ENCODE measurements at places on chromosomes 6 and 20.

DNA sequence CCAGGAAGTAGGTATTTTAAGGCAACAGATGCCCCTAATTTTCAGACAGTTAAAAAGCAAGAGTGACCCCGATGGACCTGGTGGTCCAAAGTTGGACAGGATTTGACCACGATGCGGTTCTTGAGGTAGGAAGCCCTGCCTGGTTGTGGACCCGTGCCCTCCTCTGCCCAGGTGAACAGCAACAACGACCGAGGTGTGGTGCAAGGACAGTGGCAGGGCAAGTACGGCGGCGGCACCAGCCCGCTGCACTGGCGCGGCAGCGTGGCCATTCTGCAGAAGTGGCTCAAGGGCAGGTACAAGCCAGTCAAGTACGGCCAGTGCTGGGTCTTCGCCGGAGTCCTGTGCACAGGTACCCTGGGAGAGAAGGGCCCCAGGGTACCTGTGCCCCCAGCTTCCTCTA is 18.7 kb downstream of the TGM6 start:
- no peak for DNase-seq

DNA sequence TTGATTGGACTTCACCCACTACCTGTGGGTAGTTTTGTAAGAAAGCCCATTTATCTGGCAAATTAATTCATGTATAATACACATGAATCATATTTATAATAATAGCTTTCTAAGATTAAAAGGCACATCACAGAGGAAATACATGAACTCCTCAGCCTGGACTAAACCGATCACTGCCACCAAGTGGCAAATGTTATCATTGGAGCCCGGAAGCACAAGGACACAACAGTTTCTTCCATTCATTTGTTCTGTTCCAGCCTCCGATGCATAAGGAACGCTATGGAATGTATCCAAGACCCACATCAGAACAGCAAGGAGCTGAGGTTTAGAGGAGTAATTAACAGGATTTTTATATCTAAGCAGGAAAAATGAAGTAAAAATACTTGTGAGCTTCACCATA is 13.9 kb upstream of the IPCEF1 start:
- peak; percentile 20 for DNase-seq

DNA sequence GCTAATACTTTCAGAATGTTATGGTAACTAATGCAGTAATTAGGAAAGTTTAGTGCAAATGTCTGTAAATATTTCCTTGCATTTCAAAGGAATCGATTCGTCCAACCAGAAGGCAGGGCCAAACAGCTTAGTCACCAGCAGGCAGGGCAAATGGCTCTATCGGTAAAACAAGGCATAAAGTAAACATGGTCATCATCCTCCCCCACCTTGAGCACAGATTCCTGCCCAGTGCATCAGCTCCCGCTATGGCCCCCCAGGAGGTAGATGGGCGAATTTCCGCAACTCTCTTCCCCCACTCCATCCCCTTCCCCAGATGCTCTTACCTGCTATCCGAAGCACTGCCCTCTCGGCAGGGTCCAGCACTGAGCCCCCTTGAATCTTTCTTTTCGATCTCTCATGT is 103.8 kb upstream of the BEND6 start:
- DNase-seq = no peak

DNA sequence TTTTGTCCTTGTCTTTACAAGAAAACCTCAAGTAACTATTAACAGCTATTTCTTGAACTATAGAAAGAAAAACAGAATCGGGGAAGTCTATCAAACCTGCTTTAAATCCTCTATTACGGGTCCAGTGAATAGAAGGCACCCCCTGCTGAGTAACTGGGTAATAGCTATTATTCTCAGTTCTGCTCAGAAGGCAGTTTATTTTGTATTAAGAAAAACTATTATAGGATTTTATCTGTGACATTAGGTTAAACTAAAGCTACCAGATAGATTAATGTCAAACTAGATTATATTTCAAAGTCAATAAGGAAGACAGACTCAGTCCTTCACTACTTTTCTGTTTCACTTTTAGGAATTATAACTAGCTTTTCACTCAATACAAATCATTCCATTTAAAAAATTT is 93.7 kb downstream of the DST start:
- no peak for DNase-seq

DNA sequence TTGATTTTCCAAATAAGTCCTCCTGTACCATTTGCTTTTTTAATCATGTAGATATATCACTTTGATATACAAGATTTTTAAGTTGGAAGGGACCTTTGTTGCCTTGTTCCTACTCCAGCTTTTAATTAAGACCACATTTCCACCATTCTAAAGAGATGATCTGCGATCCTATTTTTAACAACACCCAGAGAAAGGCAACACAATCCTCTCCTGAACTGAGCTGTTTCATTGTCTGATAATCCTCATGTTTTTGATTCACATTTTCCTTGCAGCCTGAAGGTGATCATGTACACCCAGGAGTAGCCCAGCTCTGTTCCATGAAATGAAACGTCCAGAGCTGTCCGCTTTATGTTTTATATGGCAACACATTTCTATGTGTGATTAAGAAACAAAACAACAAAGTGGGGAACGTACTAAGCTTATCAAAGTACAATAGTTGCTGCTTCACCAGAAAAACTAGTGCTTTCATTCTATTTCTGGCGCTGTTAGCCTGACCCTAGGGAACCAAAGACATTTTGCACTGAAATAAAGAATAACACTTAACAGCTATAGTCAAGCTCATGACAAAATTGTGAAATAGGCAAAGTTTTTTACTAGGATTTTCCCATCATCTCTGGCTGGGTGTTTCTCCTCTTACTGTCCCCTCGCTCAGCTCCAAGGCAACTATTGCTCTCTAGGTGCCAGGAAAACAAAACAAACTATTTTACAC is 22.6 kb upstream of the TRAF3IP2 start:
- DNase-seq = no peak

DNA sequence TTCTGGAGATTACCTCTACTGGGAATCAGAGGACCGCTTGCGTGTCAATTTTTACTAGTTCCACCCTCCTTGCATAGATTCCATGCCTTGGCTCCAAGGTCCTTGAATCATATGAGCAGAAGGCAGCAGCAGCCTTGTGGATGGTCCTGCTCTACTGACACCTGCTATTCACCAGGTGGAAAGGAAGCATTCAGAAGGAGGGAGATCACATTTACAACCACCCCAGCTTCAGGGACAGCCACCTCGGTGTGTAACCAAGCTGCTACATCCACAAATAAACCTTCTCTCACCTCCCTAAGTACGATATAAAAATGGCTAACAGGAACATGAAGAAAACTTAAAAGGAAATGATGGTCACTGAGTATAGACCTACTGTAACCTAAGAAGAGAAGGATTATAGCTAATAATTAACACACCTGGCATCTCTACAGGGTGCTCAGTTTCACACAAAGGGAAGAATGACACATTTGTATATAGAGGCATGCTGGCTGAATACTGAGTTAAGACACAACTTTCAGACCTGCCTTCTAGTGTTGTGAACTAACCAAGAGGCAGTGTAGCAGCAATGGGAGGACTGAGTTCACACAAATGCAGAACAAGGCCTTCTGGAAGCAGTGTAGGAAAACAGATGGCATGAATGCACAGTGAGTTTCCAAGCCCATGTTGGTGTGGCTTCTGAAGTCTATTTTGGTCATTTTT is 46.3 kb upstream of the SRPK1 start:
- no peak for DNase-seq

DNA sequence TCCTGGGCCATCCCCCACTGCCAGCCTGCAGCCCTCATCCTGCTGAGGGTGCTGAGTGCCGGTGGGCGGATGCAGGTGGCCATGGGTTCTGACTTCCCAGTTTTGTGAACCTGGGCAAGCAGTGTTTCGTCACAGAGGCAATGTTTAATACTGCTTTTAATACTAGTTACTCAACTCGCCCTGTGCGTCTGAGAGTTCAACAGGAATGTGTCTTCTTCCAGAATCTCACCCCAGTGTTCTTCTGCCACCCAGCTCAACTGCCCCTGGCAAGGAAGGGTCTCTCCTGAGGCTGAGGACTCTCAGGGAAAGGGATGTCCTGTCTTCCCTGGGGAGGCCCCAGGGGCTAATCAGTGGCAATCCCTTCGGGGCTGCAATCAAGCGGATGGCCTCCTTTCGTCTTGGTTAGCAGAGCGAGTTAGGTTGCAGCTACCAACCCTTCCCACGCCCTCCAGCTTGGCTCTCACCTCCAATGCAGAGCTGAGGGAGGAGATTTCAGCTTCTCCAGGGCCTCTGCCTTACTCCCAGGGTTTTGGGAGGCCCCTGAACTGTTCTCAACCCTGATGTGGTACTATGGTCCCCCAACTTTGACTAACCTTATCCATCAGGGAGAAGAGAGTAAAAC is 2.0 kb downstream of the KCNK16 start:
- DNase-seq = no peak

DNA sequence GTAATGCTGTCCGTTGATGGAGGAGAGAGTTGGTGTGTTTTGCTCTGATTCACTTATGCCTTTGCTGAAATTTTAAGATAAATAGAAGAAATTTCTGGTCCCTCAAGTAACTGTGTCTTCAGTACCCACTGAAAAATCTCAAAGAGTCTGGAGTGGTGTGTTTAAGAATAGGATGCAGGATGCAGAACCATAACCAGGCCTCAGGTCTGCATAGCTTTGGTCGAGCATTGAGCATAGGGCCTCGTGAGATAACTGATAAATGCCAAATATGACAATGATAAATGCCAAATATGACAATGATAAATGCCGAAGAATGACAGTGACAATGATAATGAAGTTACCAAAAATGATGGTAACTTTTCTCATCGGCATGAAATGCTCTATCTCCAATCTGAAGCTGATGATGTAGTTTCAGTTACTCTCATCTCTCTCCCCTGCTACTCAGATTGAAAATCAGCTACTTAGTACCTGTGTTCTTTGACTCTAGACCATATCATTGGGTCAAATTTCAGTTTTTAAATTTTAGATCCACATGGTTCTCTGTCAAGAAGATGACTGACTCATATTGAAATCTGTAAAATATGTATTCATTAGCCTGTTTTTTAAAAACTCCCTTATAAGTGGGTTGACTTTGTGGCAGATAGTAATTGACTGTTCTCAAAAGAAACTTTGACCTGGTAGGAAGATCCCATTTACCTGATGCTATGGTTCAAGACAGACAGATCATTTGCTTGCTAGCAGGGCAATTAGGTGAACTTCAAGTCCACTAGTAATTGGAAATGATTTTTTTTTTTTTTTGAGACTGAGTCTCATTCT is 96.6 kb downstream of the SLC16A10 start:
- DNase-seq = no peak

DNA sequence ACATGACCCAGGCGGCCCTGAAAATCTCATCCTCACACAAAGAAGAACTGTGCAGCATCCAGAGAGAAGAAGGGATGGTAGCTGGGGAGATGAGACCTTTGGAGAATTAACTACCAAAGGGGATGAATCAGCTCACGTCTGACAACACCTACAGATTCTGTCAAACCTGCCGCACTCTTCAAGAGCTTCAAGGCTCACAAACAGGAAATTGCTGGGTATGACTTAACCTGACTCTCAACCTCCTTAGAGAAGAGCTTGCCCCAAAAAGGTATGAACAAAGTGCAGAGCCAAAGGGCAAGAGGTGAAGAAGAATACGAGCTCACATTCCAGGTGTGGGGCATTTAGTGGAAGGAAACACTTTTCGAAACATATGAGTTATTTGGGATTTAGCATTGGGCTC is 139.8 kb downstream of the BACH2 start:
- peak; percentile 44 for DNase-seq

- no peak for DNase-seq
These were observed 15.1 kb upstream of the CCR6 start for GRCh38 chr6:167107787-167108186.

DNA sequence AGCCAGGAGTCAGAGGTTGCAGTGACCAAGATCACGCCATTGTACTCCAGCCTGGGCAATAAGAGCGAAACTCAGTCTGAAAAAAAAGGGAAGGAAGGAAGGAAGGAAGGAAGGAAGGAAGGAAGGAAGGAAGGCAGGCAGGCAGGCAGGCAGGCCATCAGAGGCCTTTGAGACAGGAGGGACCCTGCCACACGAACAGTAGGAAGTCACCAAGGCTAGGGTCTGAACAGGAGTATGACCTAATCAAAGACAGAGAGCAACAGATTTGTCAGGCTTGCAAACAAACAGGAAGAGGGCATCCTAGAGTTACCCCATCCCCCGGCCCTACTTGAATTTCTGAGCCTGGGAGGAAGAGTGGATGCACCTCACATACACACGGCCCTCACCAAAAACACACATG is 67.1 kb downstream of the FGD2 start:
- DNase-seq = no peak

DNA sequence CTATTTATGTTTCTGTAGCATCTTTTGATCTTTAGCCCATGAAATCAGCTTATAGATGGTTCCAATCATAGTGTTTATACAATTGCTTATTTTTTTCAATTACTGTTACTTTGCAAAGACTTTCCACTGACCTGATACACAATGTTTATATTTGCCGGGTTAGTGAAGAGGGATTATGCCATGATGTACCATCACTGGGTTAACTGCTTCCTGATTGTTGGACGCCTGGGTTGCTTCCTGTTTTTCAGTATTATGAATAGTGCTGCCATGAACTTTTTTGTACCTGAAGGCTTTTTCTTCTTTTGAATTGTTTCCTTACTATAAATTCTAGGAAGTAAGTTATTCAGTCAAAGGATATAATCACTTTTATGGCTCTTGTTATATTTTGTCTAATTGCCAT is 6.9 kb downstream of the MANBAL start:
- no peak for DNase-seq

GRCh38 chr6:35076997-35077712 is 64.0 kb downstream of the TCP11 start:
- no peak for DNase-seq

GRCh38 chr6:35489995-35490791 is 6.7 kb downstream of the TEAD3 start:
- no peak for DNase-seq

- DNase-seq = no peak
These were observed 9.4 kb upstream of the TMEM14A start for GRCh38 chr6:52661551-52661950.

DNA sequence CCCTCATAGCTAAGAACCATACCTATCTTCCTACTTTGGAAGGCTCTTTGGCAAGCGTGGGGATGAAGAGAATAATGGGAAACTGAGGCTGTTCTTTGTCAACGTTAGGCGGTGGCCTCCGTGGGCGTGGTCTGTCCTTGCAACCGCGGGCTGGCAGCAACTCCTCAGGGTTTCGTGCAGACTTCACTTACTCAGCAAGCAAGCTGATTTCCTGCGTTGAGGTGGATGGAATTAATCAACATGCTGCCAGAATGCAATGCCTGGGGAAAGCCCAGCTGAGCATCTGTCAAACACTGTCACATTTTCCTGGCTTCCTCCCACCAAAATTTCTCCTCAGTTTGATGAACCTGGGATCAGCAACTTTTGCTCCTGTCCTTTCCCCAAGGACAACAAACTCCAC is 9.2 kb upstream of the IL17F start:
- DNase-seq = no peak

GRCh38 chr20:4038676-4039370 is 23.5 kb upstream of the RNF24 start:
- no peak for DNase-seq
